Adrenal gland (tissue), 19 donors: ENCODE measurements at places on chromosomes 11 and 22. TPM values are rescaled to one million over a fixed set of nuclear protein-coding genes. Genes with fewer than 3 reads are reported as not detected.

Gene KRTAP5-1
- not detected for polyA plus RNA-seq

Gene FAM111A
- 13.5 TPM for polyA plus RNA-seq

Gene BTBD18
- polyA plus RNA-seq: not detected

DNA sequence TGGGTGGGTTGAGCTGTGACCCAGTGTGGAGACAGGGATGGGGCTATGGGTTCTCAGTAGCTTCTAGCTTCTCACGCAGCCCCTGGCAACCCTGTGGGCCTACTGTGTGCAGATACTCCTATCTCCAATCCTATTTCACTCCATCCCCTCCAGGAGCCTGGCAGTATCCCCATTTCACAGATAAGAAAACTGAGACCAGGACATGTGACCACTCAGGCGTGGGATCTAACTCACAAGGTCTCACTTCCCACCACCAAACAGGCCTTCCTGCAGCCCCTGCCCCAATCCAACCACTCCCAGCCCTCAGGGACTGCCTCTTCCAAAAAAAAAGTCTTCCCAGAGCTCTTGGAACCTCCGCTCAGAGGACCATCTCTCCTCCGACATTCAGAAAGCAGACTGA lies 15.6 kb downstream of the ELFN2 start:
- no peak for DNase-seq

GRCh38 chr11:47137476-47137875 lies 39.2 kb downstream of the ARFGAP2 start:
- no peak for DNase-seq

DNA sequence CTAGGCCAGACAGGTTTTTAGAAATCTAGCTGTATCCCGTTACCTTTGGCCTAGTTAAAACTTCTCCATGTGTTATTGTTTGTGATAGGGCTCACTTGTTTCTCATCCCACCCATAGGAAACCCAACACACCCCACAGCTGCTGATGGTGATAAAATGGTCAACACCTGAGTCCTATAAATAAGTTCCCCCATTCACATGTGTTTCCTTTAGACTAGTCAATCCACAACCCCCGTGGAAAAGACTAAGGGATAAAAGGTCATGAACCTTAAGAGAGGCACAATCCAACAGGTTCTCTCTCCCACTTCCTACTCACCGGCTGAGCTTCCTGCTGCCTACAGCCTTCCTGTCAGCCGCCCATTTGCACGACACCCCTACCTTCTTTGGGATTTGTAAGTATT lies 768.4 kb downstream of the JRKL start:
- no peak for DNase-seq

GRCh38 chr11:78341841-78342240 lies 75.8 kb downstream of the GAB2 start:
- DNase-seq: no peak

- no peak for DNase-seq
These were observed 18.4 kb downstream of the CUL5 start for GRCh38 chr11:108027057-108027456.
